ENCODE measurements at places on chromosomes 12 and 14. TPM values are rescaled to one million over a fixed set of nuclear protein-coding genes. Genes with fewer than 3 reads are reported as not detected.
A peak's percentile ranks its signal among the peaks of the same experiment; 100 is the strongest.

DNA sequence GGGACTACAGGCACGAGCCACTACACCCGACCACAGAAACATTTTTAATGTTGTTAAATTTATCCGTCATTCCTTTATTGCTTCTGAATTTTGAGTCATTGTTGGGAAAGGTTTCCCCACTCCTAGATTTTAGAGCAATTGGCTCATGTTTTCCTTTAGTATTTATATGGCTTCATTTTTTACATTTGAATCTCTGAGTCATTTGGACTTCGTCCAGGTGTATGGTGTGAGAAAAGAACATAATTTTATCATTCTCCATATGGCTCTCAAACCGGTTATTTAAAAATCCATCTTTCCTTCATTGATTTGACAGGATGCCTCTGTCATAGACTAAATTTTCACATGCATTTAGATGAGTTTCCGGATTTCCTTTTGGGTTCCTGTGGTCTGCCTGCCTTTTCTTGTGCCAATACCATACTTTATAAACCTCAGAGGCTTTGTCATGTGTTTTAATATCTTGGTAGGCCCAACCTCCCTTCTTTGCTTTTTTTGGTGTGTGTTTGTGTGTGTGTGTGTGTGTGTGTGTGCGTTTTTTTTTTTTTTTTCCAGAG, 30.9 kb downstream of the LRTM2 start:
- DNase-seq = no peak

Gene KDM5A
- 26.0 TPM for polyA plus RNA-seq

Gene TDRD9
- polyA plus RNA-seq = 0.08 TPM

DNA sequence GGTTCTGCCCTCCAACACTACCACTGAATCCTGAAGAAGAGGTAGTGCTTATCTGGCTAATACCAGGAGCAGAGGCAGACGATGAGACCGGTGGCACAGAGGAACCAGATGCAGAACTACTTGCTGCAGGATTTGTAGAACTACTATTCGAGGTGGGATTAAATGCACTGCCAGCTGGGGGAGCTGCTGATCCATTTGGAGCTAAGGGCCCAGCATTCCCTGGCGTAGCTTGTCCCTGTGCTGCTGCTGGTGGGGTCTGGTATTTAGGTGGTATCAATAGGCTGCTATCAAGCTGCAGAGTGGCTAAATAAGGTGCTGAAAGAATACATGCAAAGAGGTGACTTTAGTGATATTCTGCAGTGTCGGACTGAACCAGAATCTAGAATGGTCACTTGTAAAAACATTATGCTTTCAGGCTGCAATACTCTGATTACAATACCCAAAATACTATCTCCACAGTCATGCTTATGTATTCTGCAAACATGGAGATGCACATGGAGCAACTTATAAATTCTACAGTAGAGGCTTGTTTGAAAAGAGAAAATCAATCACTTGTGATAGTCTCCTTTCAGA, 294.2 kb downstream of the MED13L start:
- no peak for DNase-seq

- peak; percentile 78 for DNase-seq
Observed at GRCh38 chr14:75906680-75907280, 75.0 kb downstream of the TGFB3 start.

Measured in hindlimb muscle (tissue), 1 donor.